Fibroblast of skin of back (primary cell): ENCODE measurements at places on chromosomes 5 and 9.

DNA sequence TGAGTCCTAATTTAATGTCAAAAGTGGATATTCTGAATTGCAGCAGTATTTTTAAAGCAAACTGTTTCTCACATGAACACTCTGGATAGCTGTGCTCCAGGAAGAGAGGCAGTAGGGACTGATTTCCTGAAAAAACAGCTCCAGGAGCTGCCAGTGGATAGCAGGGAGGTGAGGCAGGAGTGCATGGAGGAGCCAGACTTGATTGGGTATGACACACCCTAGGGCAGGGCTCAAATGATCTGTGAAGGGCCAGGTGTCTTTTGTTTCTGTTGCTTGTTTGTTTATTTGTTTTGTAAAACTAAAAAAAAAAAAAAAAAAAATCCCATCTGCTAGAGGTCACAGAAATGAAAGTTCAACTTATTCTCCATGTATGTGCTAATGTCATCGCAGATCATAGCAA lies 83.4 kb downstream of the ADRB2 start:
- DNase-seq = no peak

DNA sequence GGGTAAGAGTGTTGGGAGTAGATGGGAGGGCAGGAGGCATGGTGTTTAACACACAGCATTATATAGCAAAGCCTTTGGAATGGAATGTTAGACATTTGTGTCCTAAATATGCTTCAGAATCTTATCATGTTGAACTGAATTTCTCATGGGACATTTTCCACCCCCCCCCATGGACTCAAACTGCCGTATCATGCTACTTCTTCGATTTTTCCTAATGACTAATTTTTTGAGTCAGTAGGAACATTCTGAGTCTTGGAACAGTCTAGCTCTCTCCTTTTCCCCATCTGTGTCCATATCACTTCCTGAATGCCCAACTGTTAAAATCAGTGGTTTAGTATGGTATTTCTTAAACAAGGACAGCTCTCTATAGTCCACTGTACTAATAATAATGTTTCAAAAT lies 380.6 kb downstream of the TLE4 start:
- peak; percentile 64 for DNase-seq

DNA sequence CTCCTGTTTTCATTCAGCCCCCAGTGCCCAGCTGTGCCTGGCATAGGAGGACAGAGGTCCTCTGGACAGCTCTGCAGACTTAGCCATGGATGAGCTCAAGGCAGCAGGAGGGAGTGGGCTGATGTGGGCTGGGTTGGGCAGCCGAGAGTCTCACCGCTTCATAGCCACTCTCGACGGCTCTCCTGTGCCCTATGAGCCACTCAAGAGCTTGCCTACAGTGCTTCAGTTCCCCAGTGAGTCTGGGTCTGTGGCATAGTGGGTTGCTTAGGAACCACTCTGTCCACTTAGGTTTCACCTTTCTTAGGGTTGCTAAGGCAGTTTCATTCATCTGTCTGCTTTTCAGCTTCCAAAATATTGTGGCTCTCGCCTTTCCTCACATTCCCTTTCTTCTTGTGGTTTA lies 296.8 kb downstream of the ICE1 start:
- no peak for DNase-seq

- DNase-seq = no peak
These were observed 1.2 kb downstream of the B4GALT7 start for GRCh38 chr5:177601126-177601525.

GRCh38 chr9:129393064-129393463 lies 215.0 kb upstream of the IER5L start:
- no peak for DNase-seq

GRCh38 chr5:138990986-138991590 lies 116.0 kb upstream of the LRRTM2 start:
- no peak for DNase-seq

- peak; percentile 100 for DNase-seq
These were observed 91.5 kb upstream of the DNAH5 start for GRCh38 chr5:14035859-14036503.

DNA sequence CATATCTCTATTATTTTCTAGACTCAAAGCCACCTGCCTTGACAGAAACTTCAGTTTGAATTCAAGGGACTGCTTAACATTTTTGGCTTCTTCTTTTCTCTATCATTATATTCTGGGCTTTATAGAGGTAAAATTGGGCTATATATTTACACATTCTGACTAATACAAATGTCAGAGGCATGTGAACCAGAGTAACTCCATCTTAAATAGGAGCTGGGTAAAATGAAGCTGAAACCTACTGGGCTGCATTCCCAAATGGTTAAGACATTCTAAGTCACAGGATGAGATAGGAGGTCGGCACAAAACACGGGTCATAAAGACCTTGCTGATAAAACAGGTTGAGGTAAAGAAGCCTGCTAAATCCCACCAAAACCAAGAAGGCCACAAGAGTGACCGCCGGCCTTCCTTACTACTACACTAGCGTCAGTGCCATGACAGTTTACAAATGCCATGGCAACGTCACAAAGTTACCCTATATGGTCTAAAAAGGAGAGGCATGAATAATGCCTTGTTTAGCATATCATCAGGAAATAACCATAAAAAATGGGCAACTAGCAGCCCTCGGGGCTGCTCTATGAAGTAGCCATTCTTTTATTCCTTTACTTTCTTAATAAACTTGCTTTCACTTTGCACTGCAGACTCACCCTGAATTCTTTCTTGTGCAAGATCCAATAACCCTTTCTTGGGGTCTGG lies 44.8 kb upstream of the COX7C start:
- DNase-seq = no peak

- DNase-seq = peak; percentile 48
These were observed 727 bp upstream of the ADRB2 start for GRCh38 chr5:148825716-148826052.

- no peak for DNase-seq
These were observed 227.5 kb upstream of the TRIM32 start for GRCh38 chr9:116459576-116459975.

DNA sequence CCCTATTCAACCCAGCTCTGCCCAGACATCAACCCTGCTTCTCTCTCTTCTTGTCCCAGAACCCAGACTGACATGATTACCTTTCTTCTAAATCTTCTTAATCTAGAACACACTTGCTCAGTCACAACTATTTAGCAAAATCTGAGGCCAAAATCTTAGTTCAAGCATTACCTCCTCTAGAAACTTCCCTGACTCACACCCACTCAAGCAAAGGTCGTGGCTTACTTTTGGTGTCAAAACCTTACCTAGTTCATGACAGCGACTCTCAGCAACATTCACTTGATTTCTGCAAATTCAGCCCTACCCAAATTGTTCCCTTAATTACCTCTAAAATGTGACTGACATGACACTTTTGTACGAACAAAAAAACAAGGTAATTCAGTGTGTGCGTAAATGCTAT lies 130.2 kb downstream of the TLE1 start:
- DNase-seq = no peak

- DNase-seq = no peak
These were observed 412.6 kb upstream of the CTNND2 start for GRCh38 chr5:12316812-12317211.

DNA sequence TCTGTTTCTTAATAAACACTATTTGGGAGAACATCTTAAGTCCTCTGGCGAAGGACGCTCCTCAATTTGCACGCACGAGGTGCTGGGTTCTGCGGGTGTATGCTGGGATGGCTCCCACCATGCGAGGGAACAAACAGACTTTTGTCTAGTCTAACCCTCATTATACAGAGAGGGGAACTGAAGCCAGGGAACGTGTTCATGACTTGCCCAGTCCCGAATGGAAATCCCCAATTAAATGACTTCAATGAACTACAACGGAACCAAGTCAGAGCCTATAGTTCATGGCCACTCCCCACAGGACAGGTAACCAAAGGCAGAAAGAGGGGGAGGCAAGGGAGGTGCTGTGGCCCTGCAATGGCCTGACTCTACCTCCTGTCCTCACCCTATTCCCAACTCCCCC lies 9.3 kb downstream of the TLE1 start:
- DNase-seq = no peak

- DNase-seq = no peak
These were observed 391.3 kb downstream of the DIRAS2 start for GRCh38 chr9:90251316-90251715.

DNA sequence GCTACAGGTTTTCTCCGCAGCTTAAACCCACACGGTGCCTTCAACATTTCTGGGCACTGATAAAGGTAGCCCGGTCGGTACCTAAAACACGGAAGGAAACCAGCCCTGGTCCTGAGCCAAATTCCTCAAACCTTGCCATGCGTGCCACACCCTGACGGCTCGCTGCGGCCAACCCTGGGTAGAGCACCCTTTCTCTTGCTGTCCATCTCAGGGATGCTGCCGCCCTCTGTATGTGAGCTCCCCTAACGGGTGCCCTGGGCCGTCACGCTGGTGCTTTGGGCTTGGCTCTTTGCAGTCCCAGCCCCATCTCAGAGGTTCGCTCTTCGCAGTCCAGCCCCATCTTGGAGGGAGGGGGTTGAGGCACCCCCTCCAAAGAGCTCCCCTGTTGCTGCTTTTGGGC lies 43.9 kb downstream of the PNPLA7 start:
- DNase-seq = no peak
